ENCODE measurements at places on chromosomes 16 and 17.

DNA sequence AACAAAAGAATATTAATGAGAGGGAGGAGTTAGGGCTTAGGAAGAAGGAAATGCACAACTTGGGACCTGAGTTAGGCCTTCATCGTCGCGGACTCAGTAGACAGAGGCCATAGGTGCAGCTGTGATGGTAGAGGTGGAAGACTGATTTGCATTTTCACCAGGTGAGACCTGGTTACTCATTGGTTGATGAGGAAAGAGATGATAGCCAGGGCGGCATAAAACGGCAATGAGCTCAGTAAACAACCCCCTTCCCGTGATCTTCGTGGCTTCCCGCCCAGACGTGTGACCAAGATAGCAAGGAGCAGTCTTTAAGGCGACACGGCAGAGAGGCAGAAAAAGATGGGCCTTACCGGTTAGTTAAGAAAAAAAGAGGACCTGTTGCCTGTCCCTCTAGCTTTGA lies at the start of gene TMC5:
TSS of gene TMC5 (plus strand) at position 244 of the 400 bp plus-strand sequence. CDS start 22,156 bp downstream, outside the sequence.
- DNase-seq: no peak

DNA sequence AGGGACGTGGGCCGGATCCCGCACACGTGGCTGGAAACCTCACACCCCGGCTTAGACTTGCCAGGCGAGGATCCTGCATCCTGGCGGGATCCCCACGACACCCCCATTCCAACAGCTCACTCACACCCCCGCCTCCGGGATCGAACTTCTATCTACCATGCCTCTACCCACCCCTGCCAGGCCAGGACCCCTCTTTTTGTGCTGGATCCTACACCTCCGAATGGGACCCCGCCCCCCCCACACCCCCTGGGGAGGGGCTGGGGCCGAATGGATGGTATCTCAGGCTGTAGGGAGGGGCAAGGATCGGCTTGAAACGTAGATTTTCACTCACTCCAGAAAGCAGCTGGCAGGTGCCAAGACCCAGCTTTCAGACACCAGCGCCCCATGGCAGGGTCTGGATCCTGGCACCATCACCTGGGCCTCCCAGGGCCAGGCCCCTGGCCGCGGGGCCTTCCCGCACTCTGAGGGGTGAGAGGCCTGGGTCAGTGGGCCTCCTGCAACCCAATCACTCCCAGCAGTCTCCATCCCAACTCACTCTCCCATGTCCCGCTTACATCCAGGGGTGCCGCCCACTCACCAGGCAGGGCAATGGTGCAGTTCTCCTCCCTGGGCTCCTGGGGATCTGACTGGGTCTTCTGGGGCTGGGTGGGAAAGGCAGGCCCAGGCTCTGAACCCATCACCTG lies 6.7 kb downstream of the PRSS36 start:
- no peak for DNase-seq

- DNase-seq: no peak
Measured at GRCh38 chr17:32917081-32917480, 10.9 kb upstream of the TMEM98 start.

- no peak for DNase-seq
Measured at GRCh38 chr17:28480799-28481571, 7.5 kb downstream of the SLC13A2 start.

DNA sequence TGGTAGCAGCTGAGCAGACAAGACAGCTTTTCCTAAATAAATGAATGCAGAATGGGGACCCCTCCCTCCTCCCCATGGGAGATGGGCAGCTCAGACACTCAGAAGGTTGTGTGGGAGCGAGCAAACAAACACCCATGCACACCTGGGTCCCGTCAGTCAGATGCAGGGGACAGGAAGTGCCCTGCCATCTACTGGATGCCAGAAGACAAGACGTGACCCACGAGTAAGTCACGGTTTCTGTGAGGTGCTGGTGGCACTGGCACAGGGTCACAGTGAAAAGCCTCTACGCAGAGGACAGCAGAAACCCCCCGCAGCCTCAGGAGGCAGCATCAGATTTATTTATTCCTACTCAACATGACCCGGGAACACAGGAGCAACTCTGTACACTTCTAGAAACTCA lies 8.4 kb downstream of the HBQ1 start:
- DNase-seq: no peak

GRCh38 chr17:56985371-56986162 lies 7.6 kb downstream of the SCPEP1 start:
- DNase-seq: no peak

DNA sequence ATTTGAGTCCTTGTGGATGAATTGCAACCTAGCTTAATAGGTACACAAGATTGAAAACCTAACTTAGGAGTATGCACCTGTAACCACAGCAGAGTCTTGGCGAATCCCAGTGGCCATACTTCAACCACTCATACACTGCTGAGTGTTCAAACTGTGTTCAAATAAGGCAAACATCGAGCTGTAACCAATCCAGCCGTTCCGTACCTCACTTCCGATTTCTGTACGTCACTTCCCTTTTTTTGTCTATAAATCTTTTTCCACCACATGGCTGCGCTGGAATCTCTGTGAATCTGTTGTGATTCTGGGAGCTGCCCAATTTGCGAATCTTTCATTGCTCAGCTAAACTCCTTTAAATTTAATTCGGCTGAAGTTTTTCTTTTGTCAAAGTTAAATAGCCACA lies 190.6 kb downstream of the MAF start:
- no peak for DNase-seq

- peak; percentile 43 for DNase-seq
Measured at GRCh38 chr17:1201132-1201702, 21.4 kb upstream of the ABR start.

DNA sequence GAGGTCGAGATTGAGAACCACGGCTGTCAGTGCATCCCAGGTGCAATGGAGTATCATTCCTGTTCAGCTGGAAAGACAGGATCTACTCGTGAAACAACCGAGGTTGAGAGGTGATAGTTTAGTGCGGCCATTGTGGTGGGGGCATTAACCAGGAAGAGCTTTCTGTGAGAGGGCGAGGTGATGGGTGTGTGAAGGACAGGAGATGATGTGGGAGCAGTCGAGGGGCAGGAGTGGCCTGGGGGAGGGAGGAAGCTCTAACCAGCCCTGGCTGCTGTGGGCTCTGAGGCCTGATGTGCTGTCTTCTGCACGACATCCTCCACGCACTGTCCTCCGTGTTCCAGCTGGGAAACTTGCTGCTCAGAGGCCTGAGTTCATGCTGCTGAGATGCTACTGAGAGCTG lies 22.0 kb downstream of the GOSR2 start:
- DNase-seq: no peak

DNA sequence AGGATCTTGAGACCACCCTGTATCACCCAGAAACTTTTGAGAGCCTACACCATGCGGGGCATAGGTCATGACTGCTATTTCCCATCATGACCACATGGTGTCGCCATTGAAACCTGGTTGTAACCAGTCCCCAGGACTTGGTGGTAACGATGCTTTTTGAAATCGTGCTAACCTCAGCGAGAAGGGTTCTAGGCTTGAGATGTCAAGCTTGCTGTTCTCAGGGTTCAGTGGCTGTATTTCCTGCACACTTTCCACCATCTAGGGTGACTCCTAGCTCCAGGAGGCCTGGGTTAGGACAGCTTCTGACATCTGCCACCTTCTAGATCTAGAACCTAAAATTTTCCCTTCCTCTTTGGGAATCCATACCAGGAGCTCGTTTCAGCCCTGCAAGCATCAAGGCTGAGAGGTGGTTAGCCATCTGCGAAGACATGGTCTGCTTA lies 13.0 kb upstream of the SPNS3 start:
- DNase-seq: peak; percentile 43

- no peak for DNase-seq
Measured at GRCh38 chr16:1922357-1922756, 4.1 kb upstream of the HS3ST6 start.

DNA sequence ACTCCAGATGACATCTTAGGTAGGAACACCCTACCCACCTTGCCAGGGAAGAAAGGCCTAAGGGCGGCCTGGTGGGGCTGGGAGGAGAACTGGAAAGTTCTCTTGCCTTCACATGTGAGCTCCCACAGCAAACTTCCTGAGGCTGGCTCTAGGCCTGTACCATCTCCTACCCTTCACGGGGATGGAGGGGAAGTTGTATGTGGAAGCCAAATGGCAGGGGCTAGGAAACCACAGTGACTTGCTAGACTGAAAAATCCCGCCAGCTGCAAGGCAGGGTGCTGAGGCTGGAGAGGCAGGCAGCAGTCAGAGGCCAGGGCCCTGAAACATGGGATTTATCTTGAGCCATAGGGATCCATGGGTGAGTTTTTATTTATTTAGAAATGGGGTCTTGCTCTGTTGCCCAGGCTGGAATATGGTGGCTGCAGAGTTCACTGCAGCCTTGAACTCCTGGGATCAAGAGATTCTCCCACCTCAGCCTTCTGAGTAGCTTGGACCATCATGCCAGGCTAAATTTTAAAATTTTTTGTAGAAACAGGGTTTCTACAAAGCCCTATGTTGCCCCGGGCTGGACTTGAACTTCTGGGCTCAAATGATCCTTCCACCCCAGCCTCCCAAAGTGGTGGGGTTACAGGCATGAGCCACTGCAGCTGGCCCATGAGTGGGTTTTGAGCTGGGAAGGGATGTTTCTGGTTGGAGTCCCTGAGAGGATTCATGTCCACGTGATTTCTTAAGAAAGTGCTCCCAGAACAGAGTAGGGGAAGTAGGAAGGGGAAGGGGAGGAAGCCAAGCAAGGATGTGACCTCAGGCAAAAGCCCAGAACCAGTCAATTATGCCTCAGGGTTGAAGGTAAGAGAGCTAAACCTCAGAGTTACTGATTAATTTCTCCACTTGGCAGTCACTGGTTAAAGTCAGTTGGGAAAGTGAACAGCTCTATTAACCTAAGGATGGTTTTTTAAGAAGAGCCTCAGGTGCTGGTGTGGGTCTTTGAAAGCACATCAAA lies 4.0 kb upstream of the KAT8 start:
- no peak for DNase-seq

DNA sequence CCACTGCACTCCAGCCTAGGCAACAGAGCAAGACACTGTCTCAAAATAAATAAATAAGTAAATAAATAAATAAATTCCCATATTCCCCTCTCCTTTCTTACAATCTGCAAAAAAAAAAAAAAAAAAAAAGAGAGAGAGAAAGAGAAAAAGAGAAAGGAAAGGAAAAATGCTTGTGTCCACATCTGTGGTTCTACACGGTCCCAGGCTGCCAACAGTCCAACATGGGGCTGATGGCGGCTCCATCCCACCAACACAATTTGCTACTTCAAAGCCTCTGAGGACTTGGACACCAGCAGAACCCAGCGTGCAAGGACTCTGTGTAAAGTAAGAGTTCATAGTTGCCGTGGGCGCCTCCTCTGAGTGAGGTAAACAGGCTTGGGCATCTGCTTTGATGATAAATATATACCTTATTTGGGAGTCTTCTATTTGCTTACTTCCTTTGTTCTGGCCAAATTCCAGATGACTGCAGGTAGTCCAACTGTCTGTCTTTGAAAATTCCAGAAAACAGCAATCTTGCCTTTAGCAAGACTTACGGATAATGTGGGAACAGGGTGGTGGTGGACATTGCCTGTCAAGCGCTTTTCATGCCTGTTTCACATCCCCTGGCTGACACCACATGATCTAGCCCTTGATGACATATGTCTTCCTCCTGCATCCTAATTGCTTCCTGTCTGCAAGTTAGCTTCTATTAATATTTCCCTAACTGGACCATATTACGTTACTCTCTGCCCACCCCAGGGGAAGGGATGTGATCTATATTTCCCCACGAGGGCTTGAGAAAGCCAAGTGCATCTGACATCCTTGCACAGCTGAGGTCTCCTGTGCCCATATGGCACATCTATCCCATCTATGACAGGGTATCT lies 10.1 kb downstream of the LITAF start:
- no peak for DNase-seq

DNA sequence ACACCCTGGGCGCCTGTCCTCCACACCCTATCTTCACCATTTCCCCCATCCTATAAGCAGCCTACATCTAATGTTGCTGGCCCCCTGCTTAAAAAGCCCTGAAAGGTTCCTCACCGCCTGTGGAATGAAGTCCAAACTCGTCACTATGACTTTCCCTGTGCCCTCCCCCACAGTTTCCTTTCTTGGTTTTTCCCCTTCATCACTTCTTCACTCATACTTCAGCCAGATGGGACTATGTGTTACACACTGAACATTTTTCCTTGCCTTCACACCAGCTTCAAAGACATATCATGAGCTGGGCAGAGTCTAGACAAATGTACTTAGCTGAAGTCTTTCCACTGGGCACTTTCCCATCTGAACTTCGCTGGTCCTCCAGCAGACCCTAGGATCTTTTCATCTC lies 1.5 kb upstream of the MARCHF10 start:
- DNase-seq: no peak

- DNase-seq: no peak
Measured at GRCh38 chr17:21095735-21096134, 31.0 kb upstream of the DHRS7B start.

GRCh38 chr16:12090151-12090530 lies 113.6 kb downstream of the SNX29 start:
- DNase-seq: no peak

GRCh38 chr16:89144681-89145080 lies 26.9 kb upstream of the CDH15 start:
- DNase-seq: no peak

GRCh38 chr17:42192189-42193126 lies 1.8 kb downstream of the GHDC start:
- no peak for DNase-seq

- no peak for DNase-seq
Measured at GRCh38 chr16:29839822-29840221, 19.6 kb downstream of the MVP start.

- DNase-seq: no peak
Measured at GRCh38 chr16:11658896-11659708, 9.2 kb upstream of the SNN start.

- DNase-seq: no peak
Measured at GRCh38 chr17:4846635-4847390, 13.7 kb downstream of the MINK1 start.

- no peak for DNase-seq
Measured at GRCh38 chr16:67199808-67200198, 872 bp downstream of the ELMO3 start.

GRCh38 chr17:68457168-68457538 lies at the start of gene WIPI1:
Gene WIPI1, minus strand, starts transcription at chr17:68457496. Its CDS starts 75 bp downstream, at chr17:68457421.
- no peak for DNase-seq

GRCh38 chr17:13065032-13065431 lies 47.2 kb upstream of the ELAC2 start:
- DNase-seq: no peak

- DNase-seq: no peak
Measured at GRCh38 chr17:69451416-69452394, 37.2 kb downstream of the MAP2K6 start.

GRCh38 chr17:38762231-38762630 lies 9.7 kb downstream of the PSMB3 start:
- DNase-seq: no peak

DNA sequence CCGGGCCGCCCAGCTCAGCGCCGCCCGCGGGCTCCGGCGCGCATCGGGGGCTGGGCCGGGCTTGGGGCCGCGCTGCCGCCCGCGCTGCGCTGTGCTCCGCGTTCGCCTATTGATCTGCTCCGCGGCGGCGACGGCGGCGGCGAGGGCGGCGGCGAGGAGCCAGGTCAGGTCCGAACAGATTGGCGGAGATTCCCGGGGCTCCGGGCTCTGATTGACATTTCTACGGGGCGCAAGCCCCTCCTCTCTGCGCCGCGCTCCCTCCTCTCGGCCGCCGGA lies 559 bp downstream of the IRX3 start:
- DNase-seq: no peak

Data from activated gamma-delta T cell treated with anti-CD3 and anti-CD28 coated beads, Interleukin-2, amount 50 U/mL, for 16 hours (primary cell).